EH (cell line): ENCODE measurements at places on chromosomes 13 and 19.

GRCh38 chr19:54164369-54165068 lies 5.0 kb upstream of the LENG1 start:
- peak; percentile 77 for DNase-seq

DNA sequence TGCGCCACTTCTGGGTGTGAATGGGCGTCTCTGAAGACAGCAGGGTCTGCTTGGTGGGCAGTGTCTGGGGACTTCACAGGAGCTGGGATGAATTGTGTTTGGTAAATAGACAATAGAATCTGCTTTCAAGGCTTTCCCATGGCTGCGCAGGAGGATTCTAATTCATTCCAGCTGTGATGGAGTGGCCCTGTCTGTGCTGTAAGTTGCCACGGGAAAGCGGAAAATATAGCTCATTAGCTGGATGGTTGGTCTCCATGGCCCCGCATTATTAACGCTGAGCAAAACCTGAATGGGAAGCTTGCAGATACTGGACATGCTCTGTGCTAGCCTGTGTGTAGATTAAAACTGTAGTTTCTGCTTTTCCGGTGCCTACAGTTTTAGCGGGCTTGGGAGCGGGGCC lies 15.6 kb upstream of the C1QTNF9 start:
- DNase-seq = no peak

- no peak for DNase-seq
Measured at GRCh38 chr19:50982186-50982585, 1.5 kb downstream of the KLK7 start.

DNA sequence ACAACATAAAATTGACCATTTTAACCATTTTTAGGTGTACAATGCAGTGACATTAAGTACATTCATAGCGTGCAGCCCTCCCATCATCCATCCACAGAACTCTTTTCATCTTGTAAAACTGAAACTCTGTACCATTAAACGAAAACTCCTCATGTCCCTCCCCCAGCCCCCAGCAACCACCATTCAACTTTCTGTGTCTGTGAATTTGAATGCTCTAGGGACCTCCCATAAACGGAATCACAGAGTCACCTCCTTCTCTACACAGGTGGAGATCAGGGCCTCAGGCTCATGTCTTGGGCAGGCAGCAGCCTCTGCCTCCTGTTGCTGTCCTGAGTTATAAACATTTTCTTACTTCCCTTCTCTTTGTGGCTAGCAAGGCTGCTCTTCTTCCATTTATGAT lies 7.3 kb upstream of the CCNE1 start:
- no peak for DNase-seq

- peak; percentile 58 for DNase-seq
Measured at GRCh38 chr13:32669030-32669646, 82.9 kb downstream of the PDS5B start.

GRCh38 chr19:40348961-40349507 lies 539 bp downstream of the PLD3 start:
- DNase-seq = peak; percentile 57

- no peak for DNase-seq
Measured at GRCh38 chr19:55907746-55908145, 24.4 kb downstream of the NLRP13 start.

GRCh38 chr19:21934131-21934530 lies 76.6 kb downstream of the ZNF208 start:
- DNase-seq = no peak

GRCh38 chr13:109615721-109616420 lies 170.5 kb downstream of the IRS2 start:
- peak; percentile 11 for DNase-seq

DNA sequence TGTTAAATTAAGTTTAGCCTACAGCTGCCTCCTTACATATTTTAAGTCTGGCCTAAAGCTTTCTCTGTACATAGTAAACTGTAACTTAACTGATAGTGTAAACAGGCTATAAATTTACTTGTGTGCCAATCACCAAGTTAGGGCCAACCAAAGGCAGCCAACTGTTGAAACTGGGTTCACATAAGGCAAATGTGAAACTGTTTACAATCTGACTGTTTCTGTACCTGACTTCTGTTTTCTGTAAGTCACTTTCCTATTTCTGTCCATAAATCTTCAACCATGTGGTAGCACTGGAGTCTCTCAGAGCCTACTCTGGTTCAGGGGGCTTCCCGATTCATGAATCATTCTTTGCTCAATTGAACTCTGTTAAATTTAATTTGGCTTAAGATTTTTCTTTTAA lies 103.1 kb downstream of the RAP2A start:
- DNase-seq = no peak

- DNase-seq = peak; percentile 20
Measured at GRCh38 chr19:53157626-53158025, 1.2 kb downstream of the ZNF347 start.

- peak; percentile 1 for DNase-seq
Measured at GRCh38 chr13:76764429-76764828, 121.8 kb downstream of the KCTD12 start.

- DNase-seq = no peak
Measured at GRCh38 chr19:58417071-58417470, 8.6 kb downstream of the ZNF584 start.

- DNase-seq = peak; percentile 12
Measured at GRCh38 chr13:72782717-72783116, 784 bp downstream of the PIBF1 start.

DNA sequence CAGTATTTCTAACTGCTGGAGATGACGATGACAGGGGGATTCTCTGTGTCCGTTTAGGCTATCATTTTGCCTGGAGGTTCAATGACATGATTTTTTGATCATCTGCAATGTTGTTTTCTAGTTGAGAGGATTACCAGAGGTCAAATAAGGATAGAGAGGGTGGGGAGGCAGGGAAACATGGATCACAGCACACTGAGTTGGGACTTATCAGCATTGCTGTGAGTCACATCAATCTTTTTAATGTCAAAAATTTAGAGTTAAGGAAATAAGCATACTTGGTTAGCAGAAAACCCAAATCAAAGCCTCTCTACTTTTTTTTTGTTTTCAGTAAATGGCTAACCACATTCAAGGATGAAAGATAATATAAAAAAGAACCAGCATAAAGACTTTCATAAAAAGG lies 43.0 kb upstream of the CSNK1A1L start:
- DNase-seq = peak; percentile 44

GRCh38 chr13:48094404-48094780 lies 512 bp downstream of the MED4 start:
- no peak for DNase-seq

DNA sequence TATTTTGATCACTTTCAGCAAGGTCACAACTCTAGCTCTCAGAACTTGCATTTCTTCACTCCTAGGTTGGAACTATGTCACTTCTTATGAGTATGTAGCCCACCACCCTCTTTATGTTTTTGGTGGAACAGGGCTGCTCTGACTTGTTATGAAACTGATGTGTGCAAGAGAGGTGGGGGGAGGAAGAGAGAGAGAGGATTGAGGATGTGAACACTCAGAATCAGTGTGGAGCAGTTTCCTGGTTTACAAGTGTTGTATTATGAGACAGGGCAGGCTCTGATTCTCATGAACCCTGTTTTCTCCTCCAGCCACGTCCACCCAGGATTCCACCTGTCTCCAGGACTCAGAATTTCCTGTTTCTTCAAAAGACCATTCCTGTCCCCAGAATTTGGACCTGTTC lies 16.1 kb downstream of the ZNF317 start:
- DNase-seq = no peak

DNA sequence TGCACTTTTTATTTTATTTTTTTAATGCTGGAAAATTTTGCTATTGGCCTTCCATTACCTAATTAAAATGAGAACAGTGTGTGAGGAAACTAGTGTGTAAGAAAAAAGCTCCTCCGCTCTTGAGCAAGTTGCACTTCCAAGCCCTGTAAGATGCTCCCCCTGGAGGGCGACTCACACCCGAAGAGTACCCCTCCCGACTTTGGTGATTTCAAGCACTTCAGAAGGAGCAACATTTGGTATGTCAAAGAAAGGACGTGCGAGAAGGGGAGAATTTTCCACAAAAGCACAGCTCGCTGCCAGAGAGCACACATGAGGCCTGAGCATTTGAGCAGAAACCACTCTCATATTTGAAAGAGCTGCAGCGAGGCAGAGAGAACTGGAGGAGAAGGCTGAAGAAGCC lies 504.4 kb downstream of the FGF9 start:
- DNase-seq = no peak

GRCh38 chr13:46119883-46120614 lies 15.2 kb upstream of the CPB2 start:
- peak; percentile 44 for DNase-seq

DNA sequence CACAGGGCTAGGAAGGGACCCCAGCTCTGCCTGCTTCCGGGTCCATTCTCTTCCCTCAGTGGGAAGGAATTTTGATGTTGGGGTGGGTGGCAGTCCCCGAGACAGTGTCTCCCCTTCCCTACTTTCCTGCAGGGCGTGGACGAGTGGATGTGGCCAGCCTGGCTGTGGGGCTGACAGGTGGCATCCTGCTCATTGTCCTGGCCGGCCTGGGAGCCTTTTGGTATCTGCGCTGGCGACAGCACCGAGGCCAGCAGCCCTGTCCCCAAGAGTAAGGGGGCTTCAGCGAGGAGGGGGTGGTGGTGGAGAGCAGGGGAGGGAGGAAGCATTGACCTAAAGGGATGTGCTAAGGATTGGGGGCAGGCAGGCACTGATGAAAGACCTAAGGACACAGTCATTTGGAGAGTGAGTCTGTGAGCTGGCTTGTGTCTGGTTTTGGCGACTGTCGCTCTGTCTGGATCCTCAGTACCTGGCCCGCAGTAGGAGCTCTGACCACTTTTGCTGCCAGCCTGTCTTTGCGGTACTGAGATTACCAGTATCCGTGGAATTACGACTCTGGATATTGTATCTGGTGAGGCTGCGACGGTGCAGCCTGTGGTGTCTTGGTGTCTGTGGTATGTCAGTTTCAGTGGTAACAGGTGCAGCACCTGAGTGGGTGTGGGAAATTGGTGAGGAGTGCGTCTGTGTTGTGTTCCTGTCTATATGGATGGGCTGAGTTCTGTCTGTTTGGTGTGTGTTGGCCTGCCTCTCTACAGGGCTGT lies 2.4 kb upstream of the PRR12 start:
- no peak for DNase-seq
